Skeletal muscle tissue (tissue), 5 donors: ENCODE measurements at places on chromosomes 1 and 21. TPM values are rescaled to one million over a fixed set of nuclear protein-coding genes. Genes with fewer than 3 reads are reported as not detected.

Gene TCP10L
- total RNA-seq: not detected

Gene SSX2IP
- 7.8 TPM for total RNA-seq

Gene PADI4
- total RNA-seq: 1.0 TPM

Gene OR14K1
- 0.52 TPM for total RNA-seq

Gene S1PR1
- total RNA-seq: 21.9 TPM

Gene FDPS
- total RNA-seq: 69.4 TPM
